ENCODE measurements at places on chromosomes 7 and 10. TPM values are rescaled to one million over a fixed set of nuclear protein-coding genes. Genes with fewer than 3 reads are reported as not detected.

GDF2 gene
- total RNA-seq, result not detected

ACTL6B gene
- total RNA-seq, result not detected

DNA sequence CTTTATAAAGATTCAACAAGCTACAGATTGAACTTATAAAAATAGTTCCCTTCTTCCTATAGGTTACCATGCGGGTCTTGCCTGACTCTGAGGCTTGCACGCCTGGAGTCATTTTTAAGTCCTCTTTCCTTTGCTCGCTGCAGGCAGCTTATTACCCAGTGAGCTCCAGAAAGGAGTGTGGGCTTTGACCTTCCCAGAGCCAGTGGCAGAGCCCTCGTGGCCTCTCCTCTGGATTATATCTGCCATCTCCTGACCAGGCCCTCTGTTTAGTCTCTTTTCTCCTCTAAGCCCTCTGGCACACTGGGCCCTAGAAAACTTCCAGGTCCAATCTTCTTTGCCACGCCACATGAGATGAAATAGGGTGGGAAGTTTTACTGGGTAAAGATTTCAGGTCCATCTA lies 39.9 kb upstream of the EZH2 start:
- no peak for DNase-seq

DNA sequence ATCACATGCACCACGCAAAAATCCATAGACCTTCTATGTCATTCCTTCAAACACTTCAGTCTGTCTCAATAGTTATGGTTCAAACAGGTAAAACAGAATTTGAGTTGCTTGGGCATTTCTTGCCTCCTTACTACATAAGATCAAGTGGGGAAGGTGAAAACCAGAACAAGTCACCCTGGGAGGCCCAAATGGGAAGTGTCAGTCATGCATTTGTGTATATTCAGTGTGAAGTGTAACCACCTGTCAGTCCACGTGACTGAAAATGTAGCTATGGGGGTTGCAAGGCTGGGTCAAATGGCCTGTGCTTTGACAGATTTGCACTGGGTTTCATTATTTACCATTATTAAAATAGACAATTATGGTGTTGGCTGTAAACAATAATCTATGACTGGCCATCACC lies 176.6 kb upstream of the VIPR2 start:
- DNase-seq, result no peak

DNA sequence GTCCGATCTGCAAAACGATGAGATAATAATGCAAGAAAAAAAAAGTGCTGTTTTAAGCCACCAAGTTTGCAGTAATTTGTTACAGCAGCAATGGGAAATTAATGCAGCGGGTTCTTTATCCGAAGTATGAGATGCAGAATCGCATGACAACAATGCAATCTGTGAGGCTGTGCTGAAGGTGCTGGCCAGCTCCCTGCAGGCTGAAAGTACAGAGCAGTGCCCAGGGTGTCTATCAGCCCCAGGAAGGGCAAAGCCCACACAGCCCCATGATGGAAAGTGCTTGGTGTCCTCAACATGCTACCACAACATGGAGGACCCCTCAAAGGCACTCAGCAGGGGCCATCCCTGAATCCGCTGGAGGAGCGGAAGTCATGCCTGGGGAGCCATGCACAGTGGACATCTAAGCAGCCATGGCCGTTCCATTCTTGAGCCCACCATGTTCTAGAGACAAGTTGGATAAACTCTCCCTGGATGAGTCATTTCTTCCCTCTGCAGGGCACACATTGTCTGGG lies 199.5 kb upstream of the PFKP start:
- DNase-seq, result no peak

- DNase-seq, result no peak
These were observed 818.6 kb downstream of the GRID1 start for GRCh38 chr10:85548034-85548433.

GRCh38 chr10:98339799-98340198 lies 71.8 kb upstream of the LOXL4 start:
- DNase-seq, result no peak

- DNase-seq, result no peak
These were observed 348.8 kb downstream of the SDK1 start for GRCh38 chr7:3649678-3650440.

DNA sequence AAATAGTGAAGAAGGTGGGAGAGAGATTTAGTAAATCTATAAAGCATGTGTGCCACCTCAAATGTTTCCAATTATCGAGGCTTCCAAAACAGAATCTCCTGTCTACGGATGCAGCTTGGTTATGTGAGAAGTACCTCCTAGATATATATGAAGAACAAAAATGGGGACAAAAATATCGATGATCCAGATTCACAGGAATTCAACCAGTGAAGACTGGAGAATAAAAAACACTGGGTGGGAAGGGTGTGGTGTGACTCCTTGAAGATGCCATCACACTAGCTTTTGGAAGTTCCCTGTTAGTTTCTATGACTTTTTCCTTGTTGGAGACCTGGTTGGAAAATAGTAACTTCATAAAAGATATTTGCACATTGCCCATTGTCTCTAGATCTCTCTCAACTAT lies 152.4 kb downstream of the LRRC4 start:
- no peak for DNase-seq
